Activated naive CD8-positive, alpha-beta T cell treated with anti-CD3 and anti-CD28 coated beads, Interleukin-2, amount 10 ng/mL, durations not matched to agents 7 days and 5 days (primary cell): ENCODE measurements at places on chromosomes 3 and 15.

GRCh38 chr3:197422506-197422905, 124.1 kb upstream of the DLG1 start:
- no peak for DNase-seq

GRCh38 chr3:183449391-183449790, 21.0 kb upstream of the MCF2L2 start:
- DNase-seq = no peak

DNA sequence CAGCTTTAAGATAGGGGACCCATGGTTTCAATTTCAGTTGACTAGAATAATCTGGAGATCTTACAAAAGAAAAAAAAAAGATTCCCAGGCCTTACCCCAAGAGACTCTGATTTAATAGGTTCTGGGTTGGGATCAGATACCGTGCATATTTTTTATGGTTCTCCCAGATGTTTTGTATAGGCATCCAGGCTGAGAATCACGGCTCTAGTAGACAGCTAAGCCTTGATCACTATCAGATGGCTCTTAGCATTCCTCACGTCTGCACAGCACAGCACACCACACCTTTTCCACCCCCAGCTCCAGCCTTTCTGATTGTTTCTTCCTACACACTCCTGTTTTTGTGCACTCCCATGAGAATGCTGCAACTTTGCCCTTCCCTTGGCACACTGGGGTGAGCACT, 40.8 kb downstream of the TMEM45A start:
- no peak for DNase-seq

DNA sequence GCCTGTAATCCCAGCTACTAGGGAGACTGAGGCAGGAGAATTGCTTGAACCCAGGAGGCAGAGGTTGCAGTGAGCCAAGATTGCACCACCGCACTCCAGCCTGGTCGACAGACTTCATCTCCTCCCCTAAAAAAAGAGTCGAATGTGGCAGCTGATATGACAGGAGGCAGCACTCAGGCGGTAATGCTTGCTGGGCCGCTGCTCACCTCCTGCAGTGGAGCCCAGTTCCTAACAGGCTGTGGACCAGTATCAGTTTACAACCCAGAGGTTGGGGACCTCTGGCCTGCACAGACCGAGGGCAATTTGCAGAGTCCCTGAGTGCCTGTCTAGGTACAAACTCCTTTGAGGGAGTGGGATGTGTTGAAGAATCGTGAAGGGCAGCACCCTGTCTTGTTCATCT, 136.2 kb downstream of the SMAD6 start:
- no peak for DNase-seq

DNA sequence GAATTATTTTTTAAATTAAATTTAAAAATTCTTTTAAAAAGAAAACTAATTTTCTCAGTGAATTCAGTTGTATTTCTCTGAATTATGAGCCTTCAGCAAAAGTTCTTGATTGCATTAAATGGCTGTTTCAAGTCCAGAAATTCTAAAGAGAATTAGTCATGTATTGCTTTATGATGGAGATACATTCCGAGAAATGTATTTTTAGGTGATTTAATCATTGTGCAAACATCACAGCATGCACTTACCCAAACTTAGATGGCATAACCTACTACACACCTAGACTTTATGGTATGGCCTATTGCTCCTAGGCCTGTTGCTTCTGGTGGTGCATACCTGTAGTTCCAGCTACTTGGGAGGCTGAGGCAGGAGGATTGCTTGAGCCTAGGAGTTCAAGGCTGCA, 44.3 kb upstream of the GCNT3 start:
- DNase-seq = no peak

GRCh38 chr3:25094932-25095685, 333.0 kb upstream of the RARB start:
- DNase-seq = no peak

GRCh38 chr15:57227166-57227565, 149.1 kb upstream of the CGNL1 start:
- no peak for DNase-seq

GRCh38 chr15:92715758-92716157, 60.2 kb upstream of the FAM174B start:
- no peak for DNase-seq
